AG09309 (cell line): ENCODE measurements at places on chromosomes 6 and 20.

DNA sequence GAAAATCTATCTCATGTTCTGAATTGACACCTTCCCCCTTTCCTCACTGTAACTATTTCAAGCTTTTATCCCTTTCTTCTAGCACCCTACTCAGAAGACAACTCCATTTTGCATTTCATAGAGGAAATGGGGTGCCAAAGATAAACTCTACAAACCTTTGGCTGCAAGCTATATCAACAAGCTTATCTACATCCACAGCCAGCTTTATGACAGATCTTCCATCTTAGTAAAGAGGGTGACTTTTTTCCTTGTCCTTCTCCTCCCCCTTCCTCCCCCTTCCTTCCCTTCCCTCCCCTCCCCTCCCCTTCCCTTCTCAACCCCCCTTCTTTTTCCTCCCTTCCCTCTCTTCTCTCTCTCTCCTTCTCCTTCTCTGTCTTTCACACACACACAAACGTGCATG lies 58.0 kb upstream of the OLIG3 start:
- no peak for DNase-seq

GRCh38 chr6:44081753-44082152 lies 45.5 kb downstream of the MRPL14 start:
- no peak for DNase-seq

DNA sequence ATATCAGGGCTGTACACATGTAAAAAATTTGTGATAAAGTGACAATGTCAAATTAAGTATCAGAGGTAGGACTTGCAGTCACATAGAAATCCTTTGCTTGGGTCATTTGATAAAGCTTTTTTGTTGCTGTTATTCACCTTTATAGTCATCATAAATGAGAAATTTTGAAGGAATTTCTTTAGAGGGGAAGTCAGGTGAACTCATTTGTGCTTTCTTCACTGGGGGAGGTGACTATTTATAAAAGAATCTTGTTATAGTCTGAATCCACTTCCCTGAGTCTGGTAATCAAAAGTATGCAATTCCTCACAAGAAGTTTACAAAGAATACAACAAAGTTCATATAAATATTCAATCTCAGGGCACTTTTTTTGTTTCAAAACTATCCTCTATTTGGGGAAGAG lies 47.7 kb downstream of the FRK start:
- DNase-seq = no peak

DNA sequence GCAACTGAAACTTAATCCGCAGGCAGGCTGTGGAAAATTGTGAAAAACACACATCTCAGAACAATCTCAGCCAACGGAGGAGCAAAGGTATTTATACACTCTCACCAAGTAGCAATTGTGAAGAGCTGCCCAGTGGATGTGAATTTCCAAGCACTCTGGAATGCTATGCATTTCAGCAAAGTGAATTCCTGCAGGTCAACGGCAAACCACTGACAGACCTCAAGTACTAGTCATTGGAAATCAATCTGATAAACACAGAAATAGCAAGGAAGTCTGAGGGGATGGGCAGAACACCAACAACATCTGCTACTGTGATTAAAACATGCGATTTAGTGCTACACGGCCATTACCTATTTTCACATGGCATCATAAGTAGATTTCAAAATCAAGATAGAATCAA lies 429.1 kb downstream of the HTR1B start:
- DNase-seq = peak; percentile 83

DNA sequence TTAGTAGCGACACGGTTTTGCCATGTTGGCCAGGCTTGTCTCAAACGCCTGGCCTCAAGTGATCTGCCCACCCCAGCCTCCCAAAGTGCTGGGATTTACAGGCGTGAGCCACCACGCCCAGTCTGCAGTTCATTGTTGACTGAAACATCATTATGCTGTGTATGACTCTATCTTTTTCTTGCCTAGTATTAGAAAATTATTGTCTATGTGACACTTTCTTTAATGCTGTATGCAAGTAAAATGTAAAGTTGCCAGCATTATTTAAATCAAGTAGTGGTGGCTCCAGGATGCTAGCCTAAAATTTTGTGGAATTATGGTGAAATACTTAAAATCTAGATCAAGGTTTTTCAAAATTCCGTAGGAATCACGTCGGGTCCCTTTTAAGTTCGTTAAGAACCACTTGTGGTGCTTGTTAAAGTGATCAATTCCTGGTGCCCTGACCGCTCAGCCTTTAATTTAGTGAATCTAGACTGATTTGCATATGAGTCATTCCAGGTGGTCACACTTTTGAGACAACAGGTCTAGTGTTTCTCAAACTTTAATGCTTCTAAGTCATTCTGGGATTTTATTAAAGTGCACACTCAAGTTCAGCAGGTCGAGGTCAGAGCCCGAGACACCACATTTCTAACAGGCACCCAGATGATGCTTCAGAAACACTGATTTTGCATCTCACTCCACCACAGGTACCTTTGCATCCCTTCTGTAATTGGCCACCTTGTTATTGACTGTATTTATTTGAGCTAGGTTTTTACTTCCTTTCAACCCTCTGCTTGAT lies 132.6 kb upstream of the MTHFD1L start:
- no peak for DNase-seq

GRCh38 chr6:2132416-2132815 lies 113.0 kb downstream of the GMDS start:
- DNase-seq = no peak

GRCh38 chr6:166460473-166461437 lies 78.0 kb upstream of the MPC1 start:
- no peak for DNase-seq

GRCh38 chr20:58251348-58251978 lies 23.0 kb upstream of the ANKRD60 start:
- DNase-seq = no peak

DNA sequence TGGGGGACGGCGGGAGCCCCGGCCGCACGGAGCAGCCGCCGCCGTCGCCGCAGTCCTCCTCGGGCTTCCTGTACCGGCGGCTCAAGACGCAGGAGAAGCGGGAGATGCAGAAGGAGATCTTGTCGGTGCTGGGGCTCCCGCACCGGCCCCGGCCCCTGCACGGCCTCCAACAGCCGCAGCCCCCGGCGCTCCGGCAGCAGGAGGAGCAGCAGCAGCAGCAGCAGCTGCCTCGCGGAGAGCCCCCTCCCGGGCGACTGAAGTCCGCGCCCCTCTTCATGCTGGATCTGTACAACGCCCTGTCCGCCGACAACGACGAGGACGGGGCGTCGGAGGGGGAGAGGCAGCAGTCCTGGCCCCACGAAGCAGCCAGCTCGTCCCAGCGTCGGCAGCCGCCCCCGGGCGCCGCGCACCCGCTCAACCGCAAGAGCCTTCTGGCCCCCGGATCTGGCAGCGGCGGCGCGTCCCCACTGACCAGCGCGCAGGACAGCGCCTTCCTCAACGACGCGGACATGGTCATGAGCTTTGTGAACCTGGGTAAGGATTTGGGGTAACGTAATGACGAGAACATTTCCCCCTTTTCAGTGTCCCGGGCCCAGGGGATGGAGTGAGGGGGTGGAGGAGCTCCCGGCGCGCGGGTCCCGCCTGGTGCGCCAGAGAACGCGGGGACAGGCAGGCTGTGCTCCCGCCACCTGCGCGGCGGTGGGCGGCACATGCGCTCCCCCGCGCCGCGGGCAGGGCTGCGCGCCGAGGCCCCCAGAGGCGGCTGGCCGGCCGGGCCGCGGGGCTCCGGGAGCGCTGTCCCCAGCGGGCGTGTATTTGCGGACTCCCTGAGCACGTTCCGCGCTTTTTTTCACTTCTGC lies 1.4 kb downstream of the BMP6 start:
- DNase-seq = no peak

DNA sequence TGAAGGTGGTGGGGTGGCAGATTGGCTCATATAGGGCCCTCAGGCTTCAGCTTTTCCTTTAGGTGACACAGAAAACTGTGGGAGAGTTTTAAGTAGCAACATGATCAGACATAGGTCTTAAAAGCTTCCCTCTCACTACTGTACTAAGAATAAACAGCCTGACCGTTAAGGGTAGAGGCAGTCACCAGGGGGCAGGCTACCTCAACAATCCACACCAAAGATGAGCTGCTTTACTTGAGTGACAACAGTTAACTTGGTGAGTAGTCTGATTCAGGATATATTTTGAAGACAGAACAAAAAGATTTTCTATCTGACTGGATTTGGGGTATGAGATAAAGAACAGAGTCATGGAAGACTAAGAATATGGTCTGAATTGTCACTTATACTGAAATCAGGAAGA lies 193.1 kb upstream of the SHLD1 start:
- DNase-seq = peak; percentile 8

GRCh38 chr6:32803416-32803815 lies 13.4 kb downstream of the HLA-DOB start:
- no peak for DNase-seq

DNA sequence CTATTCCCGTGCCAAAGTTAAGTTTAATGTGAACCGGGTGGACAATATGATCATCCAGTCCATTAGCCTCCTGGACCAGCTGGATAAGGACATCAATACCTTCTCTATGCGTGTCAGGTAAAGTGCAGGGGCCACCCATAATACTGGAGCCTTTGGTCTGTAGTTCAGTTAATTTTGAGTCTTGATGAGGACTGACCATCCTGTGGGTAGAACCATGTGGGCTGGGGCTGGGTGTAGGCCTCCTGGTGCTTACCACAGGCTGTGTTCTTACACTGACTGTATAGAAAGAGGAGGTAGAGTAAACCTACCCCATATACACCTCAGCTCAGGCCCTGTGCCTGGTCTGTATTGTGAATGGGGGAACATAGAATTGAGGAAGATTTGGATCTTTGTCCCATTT lies 2.4 kb downstream of the NOP56 start:
- no peak for DNase-seq

DNA sequence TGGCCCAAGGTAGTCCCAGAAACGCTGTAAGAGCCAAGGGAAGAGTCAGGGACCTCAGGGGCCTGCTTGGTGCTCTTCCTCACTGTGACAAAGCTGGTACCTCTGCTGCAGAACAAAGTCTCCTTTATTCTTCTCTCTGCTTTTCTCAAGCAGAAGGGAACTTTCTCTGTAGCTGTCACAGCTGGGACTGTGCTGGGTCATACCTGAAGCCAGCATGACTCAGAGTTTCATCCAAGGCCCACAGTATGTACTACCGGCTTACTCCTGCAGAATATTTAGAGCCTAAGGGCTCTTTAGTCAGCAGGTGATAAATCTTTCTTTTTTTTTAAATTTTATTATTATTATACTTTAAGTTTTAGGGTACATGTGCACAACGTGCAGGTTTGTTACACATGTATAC lies 183.2 kb downstream of the TINAG start:
- no peak for DNase-seq

GRCh38 chr6:80022803-80023202 lies 18.4 kb downstream of the TTK start:
- no peak for DNase-seq

- DNase-seq = peak; percentile 74
Observed at GRCh38 chr6:3808759-3809514, 40.2 kb upstream of the FAM50B start.
